Left renal pelvis (tissue), 4 donors: ENCODE measurements at places on chromosomes 4 and X.

DNA sequence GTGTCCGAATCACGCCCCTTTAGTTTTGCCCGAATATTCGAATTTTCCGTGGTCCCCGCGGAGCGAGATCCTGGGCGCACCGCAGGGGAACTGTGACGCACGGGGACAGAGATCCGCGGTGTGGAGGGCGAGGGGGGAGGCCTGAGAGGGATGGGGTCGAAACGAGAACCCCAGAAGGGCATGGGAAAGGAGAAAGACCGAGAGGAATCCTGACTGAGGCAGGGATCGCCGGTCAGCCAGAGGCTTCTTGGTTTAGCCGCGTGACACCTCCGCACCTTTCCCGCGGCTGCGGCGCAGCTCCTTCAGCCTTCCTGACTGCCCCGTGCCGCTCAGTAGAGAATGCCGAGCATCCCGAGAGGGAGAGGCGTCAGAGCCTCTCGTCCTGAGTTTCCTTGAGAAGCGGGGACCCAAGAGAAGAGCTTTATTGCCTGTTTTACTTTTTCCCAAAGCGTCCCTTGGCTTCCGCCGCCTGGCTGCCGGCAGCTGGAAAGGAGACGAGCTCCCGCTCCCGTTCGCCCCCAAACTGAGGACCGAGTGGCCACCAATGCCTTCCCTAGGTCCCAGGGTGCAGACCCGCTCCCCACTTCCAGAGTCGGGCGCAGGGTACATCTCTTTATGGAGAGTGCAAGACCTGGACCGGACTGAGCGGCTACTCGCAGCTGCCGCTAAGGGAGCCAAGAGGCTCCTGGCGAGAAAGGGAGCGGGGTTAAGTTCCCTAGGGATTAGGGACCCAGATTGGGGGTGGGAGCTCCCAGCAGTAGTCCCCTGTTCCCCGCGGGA is 911 bp upstream of the GPR50 start:
- DNase-seq = no peak

DNA sequence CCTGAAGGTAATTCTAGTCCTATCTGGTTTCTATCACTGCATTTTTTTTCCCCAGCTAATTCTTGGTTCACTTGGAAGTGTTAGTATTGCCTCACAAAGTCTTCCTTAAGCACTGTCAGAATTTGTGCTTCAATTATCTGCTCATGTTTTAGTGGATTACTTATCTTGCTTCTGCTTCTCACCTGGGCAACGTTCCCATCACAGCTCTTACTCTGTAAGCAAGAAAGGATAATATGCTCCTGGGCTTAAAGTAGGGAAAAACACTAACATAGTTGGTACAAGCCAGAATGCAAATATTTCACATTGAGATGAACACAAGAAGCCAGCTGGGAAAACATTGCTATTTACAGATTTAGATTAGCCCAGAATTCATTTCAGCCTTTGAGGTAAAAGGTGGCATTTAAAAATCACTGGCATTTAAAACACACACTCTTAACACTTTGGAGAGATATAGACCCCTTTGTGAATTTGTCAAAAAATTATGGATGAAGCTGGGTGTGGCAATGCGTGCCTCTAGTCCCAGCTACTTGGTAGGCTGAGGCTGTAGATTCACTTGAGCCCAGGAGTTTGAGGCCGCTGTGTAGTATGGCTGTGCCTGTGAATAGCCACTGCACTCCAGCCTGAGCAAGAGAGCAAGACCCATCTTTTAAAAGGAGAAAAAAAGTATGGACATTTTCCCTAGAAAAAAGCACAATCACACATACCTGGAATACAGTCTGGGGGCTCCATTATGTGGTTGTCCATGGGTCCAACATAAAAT is 6.6 kb upstream of the PTPN13 start:
- DNase-seq = no peak

- no peak for DNase-seq
Measured at GRCh38 chr4:67575232-67576058, 16.9 kb downstream of the STAP1 start.

DNA sequence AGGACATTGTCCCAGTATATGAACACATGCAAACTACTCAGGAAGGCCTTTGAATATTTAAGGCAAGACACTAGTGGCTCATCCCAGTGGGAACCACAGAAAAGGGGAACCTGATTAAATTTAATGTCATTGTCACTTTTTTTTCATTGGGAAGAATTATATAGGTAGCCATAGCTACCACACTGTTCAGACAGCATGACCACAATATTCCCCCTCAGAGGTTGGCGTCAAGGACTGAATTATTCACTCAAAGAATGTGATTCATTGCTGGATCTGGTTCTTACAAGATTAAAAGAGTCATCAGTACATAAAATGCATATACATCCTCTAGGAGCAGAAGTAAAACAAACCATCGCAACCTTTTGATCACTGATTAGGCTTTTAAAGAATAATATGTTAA is 92.0 kb upstream of the SMARCAD1 start:
- DNase-seq = no peak

GRCh38 chrX:152886716-152887115 is 11.2 kb upstream of the ZNF185 start:
- no peak for DNase-seq

- no peak for DNase-seq
Measured at GRCh38 chrX:139804482-139804881, 96.5 kb upstream of the MCF2 start.

- DNase-seq = no peak
Measured at GRCh38 chr4:985123-985830, 1.6 kb upstream of the IDUA start.

DNA sequence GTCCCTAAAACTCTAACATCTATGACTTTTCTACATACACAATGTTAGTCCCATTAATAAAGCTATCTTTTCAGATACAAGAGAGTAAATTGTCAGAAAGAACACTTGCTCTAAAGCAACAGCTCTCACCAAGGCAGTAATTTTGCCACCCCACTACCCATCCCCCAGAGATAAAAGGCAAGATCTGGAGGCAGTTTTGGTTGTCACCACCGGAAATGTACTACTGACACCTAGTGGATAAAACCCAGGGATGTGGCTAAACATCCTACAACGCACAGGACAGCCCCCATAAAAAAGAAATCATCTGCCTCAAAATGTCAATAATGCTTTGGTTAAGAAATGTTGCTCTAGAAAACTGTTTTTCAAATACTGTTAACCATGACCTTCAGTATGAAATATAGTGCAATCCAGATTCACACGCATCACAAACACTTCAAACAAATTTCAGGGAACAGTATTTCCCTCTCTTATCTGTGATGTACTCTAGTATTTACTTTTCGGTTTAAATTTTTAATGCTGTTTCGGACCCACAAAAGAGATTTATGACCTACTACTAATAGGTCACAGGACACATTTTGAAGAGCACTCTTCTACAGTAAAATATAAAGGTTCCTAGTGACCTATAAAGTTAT is 5.1 kb downstream of the FBXL5 start:
- DNase-seq = no peak

- no peak for DNase-seq
Measured at GRCh38 chr4:76688619-76689144, 209.3 kb downstream of the SOWAHB start.

DNA sequence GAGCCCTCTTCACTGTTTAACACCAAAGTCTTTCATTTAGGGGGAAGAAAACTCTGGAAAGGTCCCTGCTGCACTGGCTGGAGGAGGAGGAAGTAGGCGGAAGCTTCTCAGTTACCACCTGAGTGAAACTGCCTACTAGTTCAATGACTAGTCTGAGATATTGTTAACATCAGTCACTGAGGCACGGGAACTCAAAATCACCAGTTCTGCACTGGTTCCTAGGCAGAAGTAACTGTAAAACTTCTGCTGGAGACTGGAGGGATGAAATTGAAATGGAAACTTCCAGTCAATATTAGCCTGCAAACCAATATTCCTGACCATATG is 178.3 kb downstream of the SNCA start:
- no peak for DNase-seq

GRCh38 chrX:70454441-70455365 is 10.1 kb downstream of the DLG3 start:
- no peak for DNase-seq

- no peak for DNase-seq
Measured at GRCh38 chr4:56123051-56123450, 174.3 kb downstream of the CEP135 start.

DNA sequence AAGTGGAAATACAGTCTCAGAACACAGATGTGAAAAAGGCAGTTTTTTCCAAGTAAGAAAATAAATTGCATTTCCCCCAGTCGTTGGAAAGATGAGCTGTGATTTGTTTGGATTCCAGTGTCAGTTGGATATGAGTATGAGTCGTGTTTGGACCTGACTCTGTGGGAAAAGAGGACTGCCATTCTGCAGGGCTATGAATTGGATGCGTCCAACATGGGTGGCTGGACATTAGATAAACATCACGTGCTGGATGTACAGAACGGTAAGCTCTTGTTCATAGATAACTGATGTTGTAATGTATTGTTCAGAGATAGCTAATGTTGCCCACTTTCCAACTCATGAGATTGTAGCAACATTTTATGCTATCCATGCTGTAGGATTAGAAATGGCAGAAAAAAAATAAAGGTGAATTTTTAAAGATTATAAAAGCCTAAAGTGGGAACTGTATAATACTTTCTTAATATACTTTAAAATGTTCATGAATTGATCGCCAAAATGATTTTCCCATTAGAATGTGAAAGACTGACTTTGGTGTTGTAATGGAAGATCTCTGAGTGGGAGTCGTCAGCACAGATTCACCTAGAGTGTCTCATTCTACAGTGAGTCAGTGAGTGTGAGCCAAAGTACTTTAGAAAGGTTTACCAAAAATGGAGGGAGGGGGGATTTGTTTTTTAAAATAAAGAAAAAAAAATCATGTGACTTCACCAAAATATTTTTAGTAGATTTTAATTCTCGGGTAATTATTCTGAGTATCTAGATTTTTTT is 178.7 kb downstream of the DCTD start:
- DNase-seq = no peak

DNA sequence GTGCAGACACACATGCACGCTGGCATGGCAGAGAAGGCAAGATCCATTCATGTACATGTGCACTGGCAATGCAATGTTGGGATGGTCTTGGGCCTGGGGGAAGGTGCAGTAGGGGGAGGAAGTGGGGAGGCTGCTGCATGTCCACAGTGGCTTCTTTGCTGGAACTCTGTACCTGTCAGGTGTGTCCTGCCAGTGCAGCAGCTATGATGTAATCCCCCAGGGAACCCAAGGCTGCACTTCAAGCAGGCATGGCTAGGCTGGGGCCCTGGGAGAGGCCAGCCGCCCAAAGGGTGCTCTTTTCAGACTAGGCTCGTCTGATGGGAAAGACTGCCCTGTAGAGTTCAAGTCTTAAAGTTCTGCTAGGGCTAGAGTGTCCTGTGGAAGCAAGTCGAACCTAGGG is 1304.0 kb downstream of the FAM133A start:
- DNase-seq = no peak

DNA sequence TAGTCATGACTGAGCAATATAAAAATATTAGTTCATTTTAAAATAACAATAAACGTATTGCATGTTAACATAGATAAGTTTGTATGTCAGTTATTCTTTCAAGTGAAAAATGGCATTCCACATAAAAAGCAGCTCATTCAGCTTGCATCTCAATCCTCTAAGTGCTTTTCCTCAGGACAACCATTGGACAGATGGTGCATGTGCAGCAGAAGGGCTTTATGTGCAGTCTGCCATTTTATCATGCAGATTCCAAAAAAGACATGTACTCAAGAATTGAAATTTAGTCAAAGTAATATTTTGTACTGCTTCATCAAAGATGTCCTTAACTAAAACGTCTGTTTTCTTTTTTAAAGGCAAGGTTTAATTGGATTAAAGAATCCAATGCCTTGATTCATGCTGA is 93.4 kb downstream of the RS1 start:
- no peak for DNase-seq

GRCh38 chr4:109690690-109691410 is 12.4 kb downstream of the CASP6 start:
- DNase-seq = no peak

- no peak for DNase-seq
Measured at GRCh38 chr4:146310319-146311021, 96.1 kb downstream of the REELD1 start.

- no peak for DNase-seq
Measured at GRCh38 chrX:24377911-24378468, 17.6 kb downstream of the SUPT20HL1 start.

- DNase-seq = no peak
Measured at GRCh38 chr4:148443512-148444295, 1.5 kb upstream of the NR3C2 start.

GRCh38 chr4:3780347-3781171 is 14.4 kb downstream of the ADRA2C start:
- DNase-seq = no peak

DNA sequence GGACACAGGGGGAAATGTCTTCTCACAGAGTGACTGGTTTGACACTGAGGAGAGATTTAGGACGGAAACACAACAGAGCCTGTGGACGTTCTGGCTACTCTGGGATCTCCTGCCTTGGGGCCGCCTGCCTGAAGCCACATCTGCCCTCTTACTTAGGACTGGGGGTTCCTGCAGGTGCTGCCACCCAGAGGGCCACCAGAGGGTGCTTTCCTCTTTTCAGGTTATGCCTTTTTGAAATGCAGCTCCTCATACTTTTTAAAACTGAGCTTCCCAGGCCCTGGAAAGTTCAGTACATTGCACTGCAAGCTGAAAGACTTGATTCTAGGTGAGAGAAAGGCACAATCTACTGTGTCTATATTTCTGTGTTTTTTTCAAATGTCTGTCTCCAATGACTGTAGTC is 92.2 kb upstream of the PGRMC2 start:
- no peak for DNase-seq

- no peak for DNase-seq
Measured at GRCh38 chr4:74033739-74034138, 4.8 kb downstream of the CXCL3 start.

DNA sequence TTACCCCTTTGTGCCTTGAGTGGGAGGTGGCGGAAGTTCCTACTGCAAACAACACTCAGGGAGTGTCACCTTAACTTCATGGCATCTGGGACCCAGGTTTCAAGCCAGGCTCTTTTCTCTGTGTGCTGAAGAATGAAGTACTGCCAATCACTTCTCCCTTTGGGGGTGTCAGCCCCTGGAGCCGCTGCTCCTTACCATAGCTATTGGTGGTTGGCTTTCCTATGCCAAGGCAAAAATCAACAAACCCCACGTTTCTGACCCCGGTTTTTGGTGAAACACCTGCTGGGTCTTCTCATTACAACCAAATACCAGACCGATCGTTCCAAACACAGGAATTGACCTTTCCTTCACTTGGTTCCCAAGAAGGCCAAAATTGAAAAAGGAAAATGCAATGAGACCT is 19.7 kb upstream of the SLC2A9 start:
- DNase-seq = no peak

DNA sequence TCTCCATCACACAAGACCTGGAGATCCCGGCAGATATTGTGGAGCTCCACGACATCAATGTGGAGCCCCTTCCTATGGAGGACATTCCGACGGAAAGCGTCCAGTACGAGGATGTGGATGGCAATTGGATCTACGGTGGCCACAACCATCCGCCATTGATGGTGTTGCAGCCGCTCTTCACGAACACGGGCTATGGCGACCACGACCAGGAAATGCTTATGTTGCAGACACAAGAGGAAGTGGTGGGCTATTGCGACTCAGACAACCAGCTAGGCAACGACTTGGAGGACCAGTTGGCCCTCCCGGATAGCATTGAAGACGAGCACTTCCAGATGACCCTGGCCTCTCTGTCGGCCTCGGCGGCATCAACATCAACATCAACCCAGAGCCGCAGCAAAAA is 717 bp downstream of the YY2 start:
- DNase-seq = no peak
